ENCODE measurements at places on chromosomes 4 and X.
A peak's percentile ranks its signal among the peaks of the same experiment; 100 is the strongest.

DNA sequence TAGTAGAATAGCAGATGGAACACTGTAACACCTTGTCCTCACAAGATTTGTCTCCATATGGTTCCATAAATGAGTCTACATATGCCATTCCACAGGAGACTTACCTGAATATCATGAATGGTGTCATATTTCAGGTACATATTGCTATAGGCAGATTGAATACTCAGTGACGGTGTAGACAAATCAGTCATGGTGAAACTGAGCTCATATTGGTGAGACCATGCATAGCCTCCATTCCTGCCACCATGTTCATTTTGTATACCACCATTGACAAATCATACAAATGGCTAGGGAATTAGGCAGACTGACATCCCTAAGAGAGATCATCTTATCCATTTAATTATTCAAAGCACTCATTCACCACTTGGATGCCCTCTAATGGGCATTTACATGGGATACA is 38.0 kb upstream of the SPP1 start:
- no peak for DNase-seq

DNA sequence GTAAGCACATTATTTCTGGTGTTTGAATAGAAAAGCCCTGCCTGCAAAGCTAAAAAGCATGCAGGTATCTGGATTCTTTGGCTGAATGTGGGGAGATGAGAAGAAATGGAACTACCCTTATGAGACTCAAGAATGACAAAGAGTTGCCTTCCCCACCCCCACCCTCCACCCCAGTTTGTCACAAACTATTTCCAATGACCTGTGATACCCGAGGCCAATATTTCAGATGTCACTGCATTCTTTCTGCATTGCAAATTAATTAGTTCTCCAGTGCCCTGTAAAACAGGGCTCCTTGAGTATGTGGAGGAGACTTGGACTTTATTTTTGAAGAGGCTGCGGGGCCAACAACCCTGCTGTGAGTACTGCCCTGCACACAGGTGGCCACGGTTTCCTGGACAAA is 116.4 kb downstream of the ZNF827 start:
- DNase-seq: no peak

GRCh38 chr4:74037076-74037955 is 1.2 kb downstream of the CXCL3 start:
- DNase-seq: no peak

DNA sequence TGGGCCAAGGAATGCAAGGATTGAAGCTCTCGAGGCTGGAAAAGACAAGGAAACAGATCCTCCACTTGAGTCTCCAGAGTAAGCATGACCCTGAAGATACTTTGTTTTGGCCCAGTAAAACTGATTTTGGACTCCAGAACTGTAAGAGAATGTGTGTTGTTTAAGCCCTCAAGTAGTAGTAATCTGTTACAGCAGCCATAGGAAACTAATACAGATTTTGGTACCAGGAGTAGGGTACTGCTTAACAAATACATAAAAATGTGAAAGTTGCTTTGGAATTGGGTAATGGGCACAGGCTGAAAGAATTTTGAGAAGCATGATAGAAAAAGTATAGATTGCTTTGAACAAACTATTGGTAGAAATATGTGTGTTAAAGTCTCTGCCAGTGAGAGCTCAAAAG is 17.4 kb upstream of the FRAS1 start:
- DNase-seq: no peak

GRCh38 chr4:48341776-48342605 is 662 bp downstream of the SLAIN2 start:
- DNase-seq: peak; percentile 45
